ENCODE measurements at places on chromosomes 7 and 10.

DNA sequence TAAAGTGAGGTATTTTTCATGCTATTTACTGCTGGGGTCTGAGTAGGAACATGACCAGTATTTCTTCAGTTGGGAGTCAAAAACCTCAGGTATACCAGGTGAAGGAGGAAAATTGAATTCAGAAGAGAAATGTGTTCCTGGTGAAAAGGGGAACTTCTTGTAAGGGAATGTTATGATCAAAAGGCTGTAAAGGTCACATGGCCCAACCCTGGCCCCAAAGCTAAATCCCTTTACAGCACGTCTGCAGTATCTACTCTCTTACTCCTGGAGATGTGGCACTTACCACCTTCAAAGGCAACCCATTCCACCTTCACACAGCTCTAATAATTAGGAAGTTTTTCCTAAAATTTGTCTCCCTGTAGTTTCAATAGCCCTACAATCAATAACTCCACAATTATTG is 15.2 kb downstream of the PIK3AP1 start:
- DNase-seq: no peak

- DNase-seq: no peak
These were observed 10.2 kb upstream of the UTF1 start for GRCh38 chr10:133219782-133220181.

DNA sequence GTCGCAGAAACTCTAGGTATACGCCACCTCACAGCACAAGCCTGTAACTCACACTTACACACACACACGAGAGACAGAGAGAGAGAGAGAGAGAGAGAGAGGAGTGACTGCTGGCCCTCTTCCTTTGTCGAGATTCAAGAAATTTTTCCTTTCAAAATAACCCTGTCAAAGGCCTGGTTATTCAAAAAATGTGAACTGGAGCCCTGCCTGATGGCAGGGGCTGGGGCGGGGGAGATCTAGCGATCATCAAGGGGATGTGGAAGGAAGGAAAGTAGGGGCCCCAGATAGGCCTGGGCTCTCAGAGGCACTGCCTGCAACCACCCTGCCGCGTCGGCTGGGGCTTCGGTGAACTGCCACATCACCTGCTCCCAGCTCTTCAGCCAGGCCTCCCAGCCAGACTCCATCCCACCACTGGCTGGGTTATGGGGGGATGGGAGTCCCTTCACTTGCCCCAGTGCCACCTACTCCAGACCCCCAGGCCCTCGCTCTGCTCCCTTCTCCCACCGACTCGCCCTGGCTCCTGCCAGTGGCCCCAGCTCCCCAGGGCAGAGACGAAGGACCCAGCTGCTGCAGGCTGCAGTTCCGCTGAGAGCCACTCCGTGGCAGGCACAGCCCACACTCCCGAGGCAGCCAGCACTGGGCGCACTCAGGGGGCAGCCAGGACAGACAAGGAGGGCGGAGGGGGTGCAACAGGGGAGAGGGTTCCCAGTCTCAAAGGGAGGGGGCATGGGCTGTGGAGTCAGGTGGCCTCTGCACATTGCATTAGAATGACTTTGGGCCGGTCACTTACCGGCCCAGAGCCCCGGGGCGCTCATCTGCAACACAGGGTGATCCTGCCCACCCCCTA is 15.3 kb downstream of the KCNH2 start:
- DNase-seq: no peak

- DNase-seq: no peak
These were observed 246.7 kb downstream of the GFRA1 start for GRCh38 chr10:116026315-116026714.

DNA sequence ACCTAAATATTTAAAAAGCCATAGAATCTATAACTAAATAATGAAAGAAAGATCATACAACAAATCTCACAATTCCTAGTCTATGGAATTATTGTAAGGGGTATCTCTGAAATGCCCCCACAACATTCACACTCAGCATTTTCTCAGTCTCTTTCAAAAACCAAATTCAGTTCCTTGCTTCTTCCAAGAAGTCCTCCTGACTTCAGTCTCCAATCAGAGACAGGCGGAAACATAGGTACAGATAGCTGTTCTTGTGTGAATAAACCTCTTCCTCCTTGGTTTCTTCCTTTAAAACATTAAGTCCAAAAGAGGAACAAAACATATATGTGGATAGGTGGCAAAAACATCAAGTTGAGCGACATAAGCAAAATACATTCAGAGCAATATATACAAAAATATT is 13.9 kb upstream of the FBXW4 start:
- no peak for DNase-seq

DNA sequence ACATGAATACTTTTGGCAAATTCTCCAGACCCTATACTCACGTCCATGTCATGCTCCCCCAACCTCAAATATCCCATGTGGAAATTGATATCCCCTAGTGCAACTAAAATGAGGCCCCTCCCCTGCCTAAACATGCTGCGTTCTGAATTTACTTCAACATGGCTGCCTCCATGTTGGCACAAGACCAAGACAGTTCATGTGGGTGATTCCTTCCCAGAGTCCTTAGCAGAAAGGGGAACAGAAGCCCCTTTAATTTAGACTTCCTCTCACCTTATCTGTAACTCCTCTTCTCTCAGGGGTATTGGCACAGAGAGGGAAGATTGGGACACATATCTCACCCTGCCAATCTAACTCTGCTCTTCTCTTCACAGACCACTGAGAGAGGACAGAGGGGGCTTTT is 24.5 kb upstream of the SLC26A3 start:
- no peak for DNase-seq

DNA sequence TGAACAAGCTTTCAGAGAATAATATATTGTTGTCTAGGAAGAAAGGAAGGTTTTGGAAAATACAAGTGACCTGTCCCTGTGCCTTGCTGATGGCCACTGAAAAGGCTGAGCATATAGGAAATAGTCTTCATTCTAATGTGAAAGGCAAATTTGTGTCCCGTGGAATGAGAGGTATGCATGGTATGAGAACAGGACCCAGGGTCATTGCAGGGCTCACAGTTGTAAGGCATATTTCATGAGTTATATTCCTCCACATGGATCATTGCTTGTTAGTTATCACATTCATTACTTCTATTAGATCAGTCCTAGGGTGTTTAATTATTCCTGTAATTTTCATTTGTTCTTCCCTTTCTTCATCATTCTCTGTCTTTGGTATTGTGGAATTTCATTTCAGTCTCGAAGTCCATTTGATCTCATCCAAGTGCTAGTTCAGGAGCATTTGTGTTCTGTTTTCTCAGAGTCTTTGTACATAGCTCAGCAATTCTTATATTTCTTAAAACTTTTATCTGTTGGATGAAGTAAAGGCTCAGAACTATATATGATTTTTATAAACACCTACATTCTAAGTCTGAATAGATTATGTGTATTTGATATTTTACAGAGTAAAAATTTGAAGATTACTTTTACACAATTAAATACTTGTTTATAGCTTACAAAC is 39.4 kb upstream of the ARHGAP21 start:
- peak; percentile 21 for DNase-seq

GRCh38 chr7:77330169-77330882 is 85.8 kb downstream of the GSAP start:
- DNase-seq: no peak

DNA sequence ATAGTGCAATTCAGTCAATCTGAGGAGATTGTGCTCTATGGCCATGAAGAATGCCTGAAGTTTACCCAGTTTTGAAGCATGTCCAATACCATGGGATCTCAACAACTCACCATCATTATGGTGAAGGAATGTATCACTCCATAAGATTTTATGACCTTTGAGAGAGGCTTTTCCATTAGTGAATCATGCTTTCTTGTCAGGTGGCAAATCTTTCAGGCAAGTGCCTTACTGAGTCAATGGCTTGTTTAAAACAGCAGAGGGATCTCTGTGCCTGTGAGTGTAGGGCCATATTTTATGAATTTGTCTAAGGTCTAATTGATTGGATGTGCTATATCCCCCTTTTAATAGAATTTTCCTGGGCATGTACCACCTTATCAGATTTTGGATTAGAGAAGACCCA is 131.5 kb downstream of the CCDC7 start:
- no peak for DNase-seq

GRCh38 chr10:32104181-32104580 is 48.0 kb upstream of the KIF5B start:
- no peak for DNase-seq

GRCh38 chr10:43846187-43846680 is 197.6 kb upstream of the ZNF32 start:
- peak; percentile 47 for DNase-seq

DNA sequence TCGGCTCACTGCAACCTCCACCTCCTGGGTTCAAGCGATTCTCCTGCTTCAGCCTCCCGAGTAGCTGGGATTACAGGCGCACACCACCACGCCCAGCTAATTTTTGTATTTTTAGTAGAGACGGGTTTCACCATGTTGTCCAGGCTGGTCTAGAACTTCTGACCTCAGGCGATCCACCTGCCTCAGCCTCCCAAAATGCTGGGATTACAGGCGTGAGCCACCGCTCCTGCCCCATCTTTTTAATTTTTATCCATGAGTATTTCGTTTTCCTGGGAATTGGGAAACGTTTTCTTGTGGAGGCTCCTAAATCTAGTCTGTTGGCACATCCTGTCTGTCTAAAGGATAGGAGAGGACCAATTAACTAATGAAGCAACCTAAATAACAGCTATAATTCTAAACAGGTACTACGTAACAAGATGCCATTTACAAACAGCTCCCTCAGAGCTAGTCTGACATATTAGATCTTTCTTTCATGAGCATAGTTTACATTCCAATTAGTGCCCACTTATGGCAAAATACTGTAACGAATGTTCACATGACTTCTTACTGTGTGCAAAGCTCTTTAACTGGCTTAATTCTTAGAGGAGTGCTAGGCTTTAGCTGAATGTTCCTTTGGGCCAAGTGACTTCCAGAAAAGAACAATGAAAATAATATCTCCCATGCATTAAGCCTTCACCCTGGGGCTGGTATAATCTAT is 151.0 kb upstream of the YAE1 start:
- no peak for DNase-seq

- no peak for DNase-seq
These were observed 18.8 kb upstream of the ECHDC3 start for GRCh38 chr10:11723359-11723758.

GRCh38 chr10:21099291-21100062 is 202.4 kb upstream of the NEBL start:
- DNase-seq: no peak

DNA sequence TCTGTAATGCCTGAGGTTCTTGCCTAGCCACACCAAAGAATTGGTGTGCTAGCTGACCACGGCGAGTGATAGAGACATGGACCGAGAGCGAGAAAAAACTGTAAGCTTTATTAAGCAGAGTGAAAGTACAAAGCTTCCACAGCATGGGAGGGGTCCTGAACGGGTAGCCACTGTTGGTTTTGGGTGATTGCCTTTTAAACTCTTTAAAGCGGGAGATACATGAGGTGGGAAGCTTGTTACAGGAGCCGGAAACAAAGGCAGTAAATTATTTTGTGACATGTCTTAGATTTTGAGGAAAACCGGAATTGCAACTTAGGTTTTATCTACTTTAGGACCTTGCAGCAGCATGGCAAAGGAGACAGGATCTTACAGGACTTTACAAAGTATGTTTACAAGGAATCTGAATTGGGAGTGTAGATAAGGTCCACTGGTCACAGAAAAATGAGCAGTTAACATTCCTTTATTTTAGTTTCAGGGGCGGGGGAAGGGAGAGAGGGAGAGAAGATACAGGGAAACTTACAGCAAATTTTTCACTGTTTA is 252.7 kb upstream of the MBL2 start:
- DNase-seq: no peak

DNA sequence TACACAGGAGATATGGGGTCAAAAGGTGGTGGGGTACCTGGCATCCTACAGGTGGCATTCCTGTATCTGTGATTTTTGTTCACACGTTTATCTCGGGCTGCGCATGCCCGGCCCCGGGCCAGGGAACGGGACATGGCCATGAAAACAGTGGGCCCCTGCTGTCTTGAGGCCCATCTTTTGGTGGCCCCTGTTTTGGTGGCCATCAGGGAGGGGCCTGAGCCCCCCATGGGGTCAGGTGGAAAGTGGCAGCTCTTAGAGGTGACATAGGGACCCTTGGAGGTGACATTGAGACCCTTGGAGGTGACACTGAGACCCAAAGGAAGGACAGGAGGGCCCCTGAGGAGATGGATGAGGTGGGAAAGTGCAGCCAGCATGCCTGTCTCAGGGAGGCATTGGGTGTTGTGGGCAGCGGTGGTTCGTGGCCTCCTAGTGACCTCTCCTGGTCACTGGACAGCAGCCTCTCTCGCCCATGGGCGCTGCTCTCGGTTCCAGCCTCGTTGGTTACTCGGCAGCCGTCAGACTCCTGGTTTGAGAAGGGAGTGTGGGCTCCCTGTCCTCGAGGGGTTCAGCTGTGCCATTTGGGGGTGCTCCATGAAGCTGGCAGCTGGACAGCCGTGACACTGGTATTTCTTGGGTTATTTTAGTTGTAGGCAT is 39.9 kb downstream of the INPP5A start:
- no peak for DNase-seq

DNA sequence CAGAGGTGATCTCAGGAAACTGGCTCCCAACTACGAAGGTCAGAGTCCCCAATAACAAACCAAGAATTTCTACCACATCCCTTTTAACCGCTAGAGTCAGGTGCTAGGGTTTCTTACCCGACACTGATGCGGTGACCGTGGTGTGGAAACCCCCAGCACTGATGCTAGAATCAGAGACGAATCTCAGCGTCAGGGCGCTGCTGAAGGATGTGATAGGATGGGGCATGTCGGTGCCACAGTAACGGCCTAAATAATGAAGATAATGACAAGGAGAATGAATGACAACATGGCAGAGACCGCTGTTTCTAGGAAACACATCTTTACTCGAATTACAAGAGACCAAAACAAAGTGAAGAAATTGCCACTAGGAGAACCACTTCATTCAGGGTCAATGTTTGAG is 131.1 kb upstream of the RSU1 start:
- DNase-seq: no peak

GRCh38 chr10:35425595-35425994 is 89.3 kb downstream of the CCNY start:
- DNase-seq: no peak

DNA sequence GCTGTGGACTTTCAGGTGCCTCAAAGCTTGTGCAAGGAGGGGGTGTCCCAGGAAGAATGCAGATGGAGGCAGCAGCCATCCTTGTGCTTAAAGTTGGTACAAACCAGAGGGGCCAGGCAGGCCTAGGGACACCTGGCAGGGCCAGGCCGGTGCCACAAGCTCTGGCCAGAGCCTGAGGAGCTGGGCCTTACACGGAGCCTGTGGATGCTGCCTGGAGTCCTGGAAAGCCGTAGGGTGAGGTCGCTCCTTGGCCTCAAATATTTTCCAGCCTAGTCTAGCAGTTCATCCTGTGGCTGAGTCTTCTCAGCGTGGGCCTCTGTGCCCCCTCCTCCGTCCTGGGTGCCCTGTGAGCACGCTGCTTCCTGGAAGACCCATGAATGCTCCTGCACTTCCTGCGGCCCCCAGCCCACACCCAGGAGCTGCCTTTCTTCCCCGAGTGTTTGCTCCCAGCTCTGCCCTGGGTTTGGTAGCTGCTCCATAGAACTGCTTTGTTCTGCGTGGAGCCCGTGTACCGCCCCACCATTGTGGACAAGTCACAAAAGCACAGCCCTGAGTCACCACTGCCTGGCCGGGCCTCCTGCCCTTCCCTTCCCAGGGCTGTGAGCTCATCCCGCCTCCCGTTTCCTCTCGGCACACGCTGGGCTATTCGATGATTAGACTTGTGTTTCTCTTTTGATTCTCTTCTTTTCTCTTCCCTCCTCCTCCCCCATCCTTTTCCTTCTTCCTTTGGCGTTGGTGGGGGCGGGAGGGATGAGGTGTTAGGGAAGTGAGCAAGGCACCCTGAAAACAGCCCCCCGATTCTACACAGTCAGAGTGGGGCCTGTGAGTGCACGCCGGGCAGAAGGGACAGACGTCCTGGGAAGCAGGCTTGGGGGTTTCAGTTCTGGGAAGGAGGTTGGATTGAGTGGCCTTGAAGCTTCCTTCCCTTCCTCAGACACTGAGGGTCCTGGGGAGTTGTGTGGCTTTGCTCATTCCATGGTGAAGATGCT is 73.2 kb upstream of the SHH start:
- no peak for DNase-seq

All from fibroblast of skin of left biceps (primary cell).